ENCODE measurements at places on chromosomes 3 and 15.
A peak's percentile ranks its signal among the peaks of the same experiment; 100 is the strongest.

- no peak for DNase-seq
These were observed 276.6 kb upstream of the LRTM1 start for GRCh38 chr3:55204417-55204816.

DNA sequence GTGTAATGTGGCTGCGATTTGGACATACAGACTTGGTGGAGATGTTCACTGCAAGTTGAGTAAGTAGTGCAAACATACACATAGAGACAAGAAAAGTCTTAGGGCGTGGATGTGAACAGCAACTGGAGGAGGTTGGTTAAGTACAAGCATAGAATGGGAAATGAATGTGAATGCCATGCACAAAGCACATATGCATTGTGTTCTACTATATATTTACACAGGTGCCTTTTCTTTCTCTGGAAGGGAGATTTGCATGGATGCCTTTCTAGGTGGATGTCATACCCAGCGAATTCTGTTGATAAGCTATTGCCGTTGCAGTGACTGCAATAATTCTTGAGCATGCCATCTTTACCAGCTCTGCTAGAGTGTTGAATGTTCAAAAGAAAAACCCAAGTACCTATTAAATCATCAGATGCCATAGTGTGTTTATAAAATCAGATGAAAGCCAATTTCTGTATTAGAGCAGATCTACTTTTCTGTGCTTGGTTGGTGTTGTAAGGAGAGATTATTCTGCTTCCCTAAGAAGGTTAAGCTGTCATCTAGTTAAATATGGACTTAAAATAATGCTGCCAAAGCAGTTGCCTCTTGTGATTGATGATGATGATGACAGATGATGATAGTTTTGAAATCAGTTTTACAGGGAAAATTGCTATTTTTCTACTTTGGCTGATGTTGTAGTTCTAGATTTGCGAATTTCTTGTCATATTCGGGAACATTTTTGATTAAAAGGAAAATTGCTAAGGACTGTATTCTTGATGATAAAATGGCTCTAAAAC is 148.4 kb downstream of the CNTN4 start:
- no peak for DNase-seq

DNA sequence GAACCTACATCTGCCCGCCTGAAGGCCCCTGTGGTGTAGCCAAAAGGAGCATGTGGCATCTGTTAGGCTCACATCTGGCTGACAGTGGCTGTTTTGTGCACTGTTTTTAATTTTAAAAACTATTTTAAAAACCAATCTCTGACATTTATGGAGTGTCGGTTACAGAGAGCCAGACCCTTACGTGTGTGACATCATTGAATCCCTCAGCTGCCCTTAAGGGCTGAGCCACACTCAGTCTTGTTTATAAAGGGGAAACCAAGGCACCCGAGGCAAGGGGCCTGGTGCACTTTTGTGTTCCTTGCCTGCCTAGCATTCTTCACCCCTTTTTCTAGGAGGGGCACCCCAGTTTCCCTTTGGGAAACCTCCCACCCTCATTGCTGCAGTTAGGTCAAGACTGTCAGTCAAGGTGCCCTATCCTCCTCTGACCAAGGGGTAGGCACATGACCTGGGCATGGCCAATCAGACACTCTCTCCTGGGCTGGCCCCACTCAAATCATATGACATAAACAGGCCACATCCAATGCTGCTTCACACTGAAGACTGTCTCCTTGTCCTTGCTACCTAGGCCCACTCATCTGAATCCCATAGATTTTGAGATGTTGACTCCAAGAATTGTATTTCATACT is 105.3 kb downstream of the LSM3 start:
- DNase-seq, result no peak

- no peak for DNase-seq
These were observed 7.3 kb upstream of the LEKR1 start for GRCh38 chr3:156818890-156819289.

- DNase-seq, result peak; percentile 53
These were observed 683 bp upstream of the UNC45A start for GRCh38 chr15:90934256-90934948.

- no peak for DNase-seq
These were observed 200.4 kb downstream of the ADAMTSL3 start for GRCh38 chr15:83854321-83854720.

GRCh38 chr3:32157600-32158264 is 51.3 kb downstream of the GPD1L start:
- DNase-seq, result peak; percentile 58

DNA sequence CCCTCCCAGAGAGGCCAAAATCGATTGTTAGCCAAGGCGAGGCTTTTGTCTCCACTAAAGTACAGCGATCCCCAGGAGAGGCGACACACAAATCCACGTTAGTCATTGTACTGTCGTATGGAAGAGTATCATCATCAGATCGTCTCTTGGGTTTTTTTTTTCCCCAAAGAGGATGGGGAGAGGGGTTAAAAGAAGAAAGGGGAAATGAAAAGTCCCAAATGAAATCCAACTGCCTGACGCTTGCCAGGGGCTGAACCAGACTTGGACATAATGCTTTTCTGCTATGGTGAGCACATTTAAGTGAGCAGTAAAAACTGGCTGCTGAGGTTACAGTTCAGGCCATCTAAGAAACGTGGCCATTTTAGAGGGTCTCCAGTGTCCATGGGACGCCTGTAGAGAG is 37.9 kb upstream of the CTSH start:
- no peak for DNase-seq
